Fibroblast of the aortic adventitia (primary cell): ENCODE measurements at places on chromosomes 6 and 20. TPM values are rescaled to one million over a fixed set of nuclear protein-coding genes. Genes with fewer than 3 reads are reported as not detected.

Gene BMP7
- total RNA-seq = not detected in 2 replicates

Gene INSM1
- total RNA-seq = not detected in 2 replicates

Gene FRK
- 2.0 TPM in 2 replicates for total RNA-seq

Gene GPR6
- not detected in 2 replicates for total RNA-seq

Gene HAO1
- not detected in 2 replicates for total RNA-seq

Gene VGLL2
- total RNA-seq = not detected in 2 replicates

Gene OR2H1
- total RNA-seq = not detected in 2 replicates

Gene HLA-DQB1
- total RNA-seq = not detected in 2 replicates

Gene MDFI
- 0.09 TPM in 1 of 2 replicates, not detected in the other for total RNA-seq
